Muscle of leg (tissue), 16 donors: ENCODE measurements at places on chromosomes 2 and 18. TPM values are rescaled to one million over a fixed set of nuclear protein-coding genes. Genes with fewer than 3 reads are reported as not detected.
A peak's percentile ranks its signal among the peaks of the same experiment; 100 is the strongest.

DNA sequence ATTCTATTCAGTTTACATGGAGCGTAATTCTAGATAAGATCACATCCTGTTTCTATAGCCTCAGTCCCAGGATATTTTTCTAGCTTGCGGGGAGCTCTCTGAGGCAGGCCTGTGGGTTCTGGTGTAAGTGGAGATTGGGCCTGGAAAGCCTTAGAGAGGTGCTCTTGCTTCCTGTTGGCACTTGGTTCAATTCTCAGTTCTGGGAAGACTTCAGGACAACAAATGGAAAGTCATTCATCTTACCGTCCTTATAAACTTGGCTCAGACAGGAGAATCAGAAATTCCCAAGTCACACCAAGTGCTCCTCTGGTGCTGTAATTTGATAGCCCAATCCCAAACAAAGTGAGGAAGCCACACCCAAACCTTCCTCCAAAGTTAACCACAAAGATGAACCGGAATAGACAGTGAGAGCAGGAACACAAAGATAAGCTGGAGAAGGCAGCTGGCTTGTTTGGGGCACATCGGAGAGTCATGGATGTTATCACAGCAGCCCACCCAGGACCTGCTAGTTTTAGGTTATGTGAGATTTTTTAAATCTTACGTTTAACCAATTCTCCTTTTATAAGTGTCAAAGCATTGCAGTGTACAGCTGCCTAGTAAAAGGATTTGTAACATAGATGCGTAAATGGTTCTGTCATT is 144.3 kb upstream of the MAP3K20 start:
- peak; percentile 71 for DNase-seq

DNA sequence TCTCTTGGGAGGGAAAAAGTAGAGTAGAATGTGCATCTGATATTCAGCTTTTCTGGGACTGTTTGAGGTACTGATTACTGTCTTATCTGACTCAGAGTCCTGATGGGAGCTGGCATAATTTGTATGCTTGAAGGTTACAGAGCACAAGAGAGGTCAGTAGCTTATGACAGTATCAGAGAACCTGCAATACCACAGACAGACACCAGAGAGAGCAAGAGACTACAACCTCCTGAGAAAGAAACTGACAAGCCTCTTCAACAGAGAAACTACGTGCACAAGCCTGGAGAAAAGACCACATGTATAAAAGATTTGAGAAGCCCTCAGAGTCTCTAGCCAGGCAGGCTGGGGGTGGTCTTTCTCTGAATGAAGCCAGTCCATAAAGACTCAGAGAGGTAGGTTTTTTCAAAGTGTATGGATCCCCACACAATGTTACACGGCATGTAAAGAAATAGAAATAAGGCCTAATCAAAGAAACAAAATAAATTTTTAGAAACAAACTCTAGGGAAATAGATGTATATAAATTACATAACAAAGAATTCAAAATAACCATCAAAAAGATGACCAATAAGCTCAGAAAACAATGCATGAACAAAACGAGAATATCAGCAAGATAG is 568.3 kb downstream of the LRRTM4 start:
- DNase-seq = peak; percentile 51

DNA sequence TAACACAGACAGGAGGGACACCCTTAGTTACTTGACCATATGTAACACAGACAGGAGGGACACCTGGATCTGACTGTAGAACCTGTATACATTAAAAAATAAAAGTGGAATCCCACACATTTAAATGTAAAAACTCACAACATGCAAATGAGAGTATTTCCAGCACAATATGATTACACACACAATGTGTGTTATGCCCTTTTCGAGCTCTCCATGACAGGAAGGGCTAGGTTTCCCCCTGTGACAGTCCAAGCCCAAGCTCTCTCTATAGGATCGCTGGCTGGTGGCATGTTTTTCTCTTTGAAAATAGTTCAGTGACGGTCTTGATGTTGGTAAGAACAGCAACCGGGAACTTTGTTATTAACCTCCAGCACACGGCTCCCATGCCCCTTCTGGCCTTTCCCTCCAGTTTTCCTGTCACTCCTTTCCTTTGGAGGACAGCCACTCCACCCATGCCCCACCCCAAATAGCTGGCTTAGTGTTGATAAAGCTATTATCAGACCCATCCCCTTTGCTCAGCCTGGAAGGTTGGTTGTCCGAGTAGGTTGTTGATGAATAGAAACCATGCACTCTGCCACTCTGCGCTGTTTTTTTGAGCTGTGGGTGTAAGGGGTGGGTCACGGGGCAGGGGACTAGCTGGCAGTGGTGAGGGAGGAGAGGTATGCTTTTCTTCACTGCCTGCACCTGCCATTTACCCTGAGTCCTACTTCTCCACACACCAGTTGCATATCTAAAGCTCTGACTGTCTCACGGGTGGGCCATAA is 2.7 kb downstream of the RASGRP3 start:
- DNase-seq = no peak

The CCDC74A gene
- 3.2 TPM for polyA plus RNA-seq
